Sigmoid colon (tissue), 7 donors: ENCODE measurements at places on chromosomes 16 and 17.

DNA sequence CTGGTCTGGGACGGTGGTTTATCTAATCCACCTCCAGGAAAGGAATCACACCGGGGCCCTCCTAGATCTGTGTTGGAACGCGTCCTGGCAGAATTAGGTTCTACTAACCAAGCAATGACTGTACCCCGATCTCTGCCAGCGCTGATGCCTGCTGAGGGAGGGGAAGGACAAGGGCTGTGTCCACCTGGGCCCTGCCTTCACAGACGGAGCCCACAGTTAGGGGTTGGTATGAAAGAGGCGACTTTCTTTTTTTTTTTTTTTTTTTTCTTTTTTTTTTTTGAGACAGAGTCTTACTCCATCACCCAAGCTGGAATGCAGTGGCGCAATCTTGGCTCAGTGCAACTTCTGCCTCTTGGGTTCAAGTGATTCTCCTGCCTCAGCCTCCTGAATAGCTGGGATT lies 9.9 kb upstream of the KRT19 start:
- DNase-seq: no peak

GRCh38 chr17:39981766-39982375 lies 1.3 kb downstream of the PSMD3 start:
- DNase-seq: no peak

DNA sequence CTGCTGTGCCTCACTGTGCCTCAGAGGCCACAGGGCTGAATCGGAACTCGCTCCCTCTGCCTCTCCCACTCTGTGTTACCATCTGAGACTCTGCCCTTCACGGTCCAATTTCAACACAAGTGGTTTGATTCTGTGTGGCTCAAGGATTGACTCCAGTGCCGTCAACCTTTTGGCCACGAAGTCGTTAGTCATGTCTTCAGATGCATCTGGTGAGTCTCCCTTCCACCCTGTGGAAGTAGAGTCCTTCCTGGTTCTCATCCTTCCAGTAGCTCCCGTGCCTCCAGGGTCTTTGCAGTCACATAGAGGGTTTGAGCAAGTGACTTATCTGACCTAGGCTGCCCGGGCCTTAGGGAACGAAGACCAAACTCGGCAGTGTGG lies 51.2 kb downstream of the PGS1 start:
- DNase-seq: no peak

GRCh38 chr16:27721531-27722181 lies 171.7 kb downstream of the KATNIP start:
- peak; percentile 89 for DNase-seq

DNA sequence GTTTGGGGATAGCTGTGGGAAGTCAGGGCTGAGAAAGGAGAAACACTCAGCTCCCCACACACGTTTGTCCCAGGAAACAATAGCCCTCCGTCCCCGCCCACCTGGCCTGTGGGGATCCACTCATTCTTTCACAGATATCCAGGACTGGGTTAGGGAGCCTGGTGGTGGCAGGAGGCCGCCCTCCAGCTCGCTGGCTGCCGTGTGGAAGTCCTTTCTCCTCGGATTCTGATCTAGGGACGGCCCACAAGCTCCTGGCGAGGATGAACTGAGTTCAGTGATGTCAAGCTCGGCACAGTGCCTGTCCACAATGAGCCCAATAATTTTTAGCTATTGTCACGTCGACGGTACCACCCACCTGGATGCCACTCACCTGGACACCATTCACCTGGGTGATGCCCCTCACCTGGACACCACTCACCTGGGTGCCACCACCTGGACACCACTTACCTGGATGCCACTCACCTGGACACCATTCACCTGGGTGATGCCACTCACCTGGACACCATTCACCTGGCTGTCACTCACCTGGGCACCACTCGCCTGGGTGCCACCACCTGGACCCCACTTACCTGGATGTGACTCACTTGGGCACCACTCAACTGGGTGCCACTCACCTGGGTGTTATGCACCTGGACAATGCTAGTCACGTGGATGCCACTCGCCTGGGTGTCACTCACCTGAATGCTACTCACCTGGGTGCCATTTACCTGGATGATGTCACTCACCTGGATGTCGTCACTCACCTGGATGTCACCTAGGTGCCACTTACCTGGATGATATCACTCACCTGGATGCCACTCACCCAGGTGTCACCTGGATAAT lies 172.5 kb upstream of the FOXF1 start:
- DNase-seq: no peak

DNA sequence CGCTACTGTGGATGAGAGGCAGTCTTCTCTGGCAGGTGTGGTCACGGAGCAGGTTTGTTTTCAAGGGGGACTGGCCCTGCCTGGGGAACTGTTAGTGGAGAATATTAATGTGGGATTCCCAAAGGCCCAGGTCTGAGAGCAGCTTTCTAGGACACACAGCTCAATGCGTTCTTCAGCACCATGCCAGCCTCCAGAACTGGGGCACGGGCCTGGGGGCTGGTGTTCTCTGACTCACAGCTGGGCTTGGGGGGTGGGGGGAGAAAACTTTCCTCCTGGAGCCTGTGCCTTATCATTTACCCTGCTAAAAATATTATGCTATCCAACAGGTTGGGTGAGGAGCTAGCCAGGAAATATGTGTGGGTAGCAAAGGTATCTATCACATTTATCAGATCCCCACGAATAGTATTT lies 13.5 kb upstream of the LHX1 start:
- DNase-seq: no peak

DNA sequence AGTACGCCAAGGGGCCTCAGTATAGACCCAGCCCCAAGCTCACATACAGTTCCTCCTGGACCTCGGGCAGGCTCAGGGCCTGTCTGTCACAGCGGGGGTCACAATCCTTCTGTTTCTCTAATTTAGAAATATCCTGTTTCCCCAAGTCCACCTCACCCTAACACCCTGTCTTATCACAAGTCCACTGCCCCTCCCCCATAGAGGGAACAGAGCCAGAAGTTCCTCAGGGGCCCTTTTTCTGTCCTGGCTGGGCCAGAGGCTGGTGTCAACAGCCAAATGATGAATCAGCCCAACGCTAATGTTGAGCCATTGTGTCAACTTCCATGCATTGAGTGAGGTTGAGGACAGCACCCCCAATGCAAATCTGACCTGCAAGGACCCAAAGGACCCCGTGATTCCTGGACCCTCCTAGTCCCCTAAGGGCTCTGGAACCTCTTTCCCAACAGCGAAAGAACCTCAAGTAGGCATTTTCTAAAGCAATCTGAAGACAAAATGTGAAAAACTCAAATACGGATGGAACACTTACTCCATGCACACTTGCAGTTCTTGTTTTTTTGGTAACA lies 58.6 kb downstream of the PECAM1 start:
- DNase-seq: no peak

GRCh38 chr16:85683363-85683762 lies 5.4 kb downstream of the GINS2 start:
- no peak for DNase-seq

DNA sequence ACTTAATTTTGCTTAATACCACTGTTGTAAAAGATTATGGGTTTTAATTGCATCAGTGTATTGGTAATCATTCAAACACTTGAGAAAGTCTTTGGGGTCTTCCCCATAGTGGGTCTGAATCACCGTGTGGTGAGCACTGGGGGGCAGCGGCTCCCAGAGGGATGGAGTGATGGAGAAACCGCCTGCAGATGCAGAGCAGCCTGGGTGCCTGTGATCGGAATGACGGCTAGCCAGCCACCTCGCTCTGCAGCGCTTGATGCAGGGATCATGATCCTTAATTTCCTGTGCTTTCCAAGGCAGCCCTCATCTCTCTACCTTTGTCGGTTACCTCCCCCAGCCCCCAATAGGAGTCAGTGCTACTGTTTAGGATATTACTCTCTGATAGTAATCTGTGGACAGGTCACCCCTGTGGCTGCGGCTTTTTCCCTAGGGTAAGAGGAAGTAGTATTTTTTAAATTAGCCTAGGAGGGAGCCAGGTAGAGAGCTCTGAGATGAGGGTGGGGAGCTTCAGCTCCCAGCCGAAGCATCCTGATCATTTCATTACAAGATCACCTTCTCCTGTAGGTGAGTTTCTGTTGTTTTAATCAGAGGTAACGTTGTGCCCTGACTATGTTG lies 135.6 kb downstream of the MSI2 start:
- no peak for DNase-seq

DNA sequence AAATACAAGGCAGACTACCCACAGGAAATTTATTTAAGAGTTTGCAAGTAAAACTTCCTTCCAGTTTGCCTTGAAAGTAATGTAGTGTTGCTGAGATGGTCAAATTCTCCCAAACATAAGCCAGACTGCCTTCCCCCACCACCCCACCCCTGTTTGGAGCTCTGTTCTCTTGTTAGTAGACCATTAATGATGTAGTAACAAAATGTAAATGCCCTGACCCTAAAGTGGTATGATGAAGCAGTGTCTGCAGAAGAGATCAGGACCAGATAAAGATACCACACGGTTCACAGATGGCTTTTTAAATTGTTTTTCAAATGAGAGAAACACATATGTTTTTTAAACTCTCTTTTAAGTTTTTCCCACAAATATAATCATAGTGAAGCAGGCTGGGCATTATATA lies 136.4 kb upstream of the TMEM97 start:
- DNase-seq: no peak

GRCh38 chr16:50253514-50253910 lies 12.8 kb upstream of the ADCY7 start:
- DNase-seq: no peak

DNA sequence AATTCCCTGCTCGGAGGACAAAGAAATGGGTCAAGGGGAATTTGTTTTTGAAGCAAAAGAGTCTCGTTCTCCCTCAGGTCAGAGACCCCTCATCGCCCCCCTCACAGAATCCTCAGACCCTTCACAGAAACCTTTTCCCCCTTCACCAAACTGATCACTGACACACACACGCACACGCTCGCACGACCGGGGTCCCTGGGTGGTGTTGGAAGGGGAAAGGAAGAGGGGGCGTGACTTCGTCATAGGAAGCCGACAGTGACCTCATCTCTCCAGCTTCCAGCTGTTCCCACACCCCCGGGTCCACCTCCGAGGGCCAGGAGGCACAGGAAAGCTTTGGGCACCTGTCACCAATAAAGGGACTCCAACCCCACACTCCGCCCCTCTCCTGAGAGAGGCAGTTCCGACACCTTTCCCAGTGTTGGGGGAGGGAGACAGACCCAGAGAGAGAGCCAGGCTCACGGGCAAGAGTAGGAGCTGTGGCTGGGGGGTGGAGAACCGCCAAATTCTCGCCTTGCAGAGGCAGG lies 1.2 kb downstream of the ASGR1 start:
- DNase-seq: peak; percentile 62

DNA sequence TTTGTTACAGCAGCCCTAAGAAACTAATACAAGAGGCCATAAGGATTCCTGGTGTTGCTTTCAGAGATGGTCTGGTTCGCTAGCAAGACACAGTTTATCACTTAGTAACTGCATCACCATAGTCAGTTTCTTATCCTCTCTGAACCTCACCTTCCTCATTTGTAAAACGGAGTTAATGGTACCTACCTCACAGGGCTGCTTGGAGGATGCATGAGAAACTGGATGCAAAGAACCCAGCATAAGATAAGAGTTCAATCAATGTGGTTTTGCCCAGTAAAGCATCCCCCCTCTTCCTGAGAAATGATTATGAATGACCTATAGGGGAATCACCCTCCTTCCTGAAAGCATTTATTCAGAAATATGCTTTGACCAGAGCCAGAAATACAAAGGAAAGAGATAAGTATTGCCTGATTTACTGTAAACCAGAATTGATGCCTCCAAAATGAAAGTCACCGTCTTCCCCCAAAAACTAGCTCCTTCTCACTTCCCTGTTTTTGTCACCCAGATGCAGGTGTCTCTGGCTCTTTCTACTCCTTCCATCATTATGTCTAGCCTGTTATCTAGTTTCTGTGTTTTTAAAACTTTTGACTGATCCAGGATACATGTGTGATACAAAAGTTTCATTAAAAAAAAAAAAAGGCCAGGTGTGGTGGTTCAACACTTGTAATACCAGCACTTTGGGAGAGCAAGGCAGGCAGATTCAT lies 2.8 kb upstream of the TEFM start:
- no peak for DNase-seq

GRCh38 chr17:20235747-20236146 lies 226.6 kb downstream of the SPECC1 start:
- no peak for DNase-seq

DNA sequence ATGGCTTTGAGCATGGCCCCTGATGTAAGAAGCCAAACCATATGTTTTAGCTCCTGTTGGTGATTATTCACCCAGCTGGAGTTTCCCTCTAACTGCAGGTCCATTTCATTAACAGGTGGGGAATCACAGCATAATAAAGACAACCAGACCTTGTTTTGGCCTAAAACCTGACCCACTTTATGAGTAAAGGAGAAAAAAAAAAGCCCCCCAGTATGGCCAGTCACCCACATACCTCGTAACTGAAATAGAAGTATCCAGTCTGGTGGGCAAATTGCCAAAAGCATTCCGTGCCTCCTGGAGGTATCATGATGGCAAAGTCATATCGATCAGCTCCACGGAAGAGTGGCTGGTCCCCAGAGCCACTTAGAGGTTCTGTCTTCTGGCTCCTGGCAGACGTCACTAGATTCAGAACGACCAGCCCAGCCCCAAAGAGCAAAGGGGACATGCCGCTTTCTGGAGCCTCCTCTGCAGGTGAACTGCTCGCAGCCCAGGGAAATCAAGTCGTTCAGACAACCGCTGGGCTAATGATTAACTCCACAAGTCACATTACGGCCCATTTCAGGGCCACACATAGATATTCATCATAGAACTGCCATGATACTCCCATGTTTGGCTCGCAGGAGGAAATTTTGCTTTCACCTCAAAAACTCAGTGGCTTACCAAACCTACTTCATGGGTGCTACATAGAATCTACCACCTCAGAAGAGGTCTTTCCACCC lies at the start of gene TMED6:
Gene TMED6 (minus strand): TSS at position 478 of the 719 bp plus-strand sequence. CDS start 33 bp downstream, at position 445.
- DNase-seq: no peak

DNA sequence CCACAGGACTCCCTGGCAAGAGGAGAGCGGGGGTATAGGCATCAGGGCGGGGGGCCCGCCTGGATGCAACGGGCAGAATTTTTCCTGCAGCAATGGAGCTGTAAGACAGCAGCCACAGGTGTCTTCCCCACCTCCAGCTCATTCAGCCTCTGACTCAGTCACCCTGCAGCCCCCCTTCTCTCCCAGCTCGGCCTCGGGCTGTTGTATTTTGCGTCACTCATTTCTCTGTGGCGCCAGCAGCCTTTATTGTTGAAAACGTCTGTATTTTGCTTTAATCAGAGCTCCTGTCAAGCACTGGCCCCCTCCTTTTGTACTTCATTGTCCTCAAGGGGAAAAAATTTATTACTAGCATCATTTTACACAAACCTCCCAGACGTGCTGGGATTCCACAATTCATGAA lies 117.7 kb downstream of the WSCD1 start:
- DNase-seq: no peak
